ENCODE measurements at places on chromosomes 5 and 9.

DNA sequence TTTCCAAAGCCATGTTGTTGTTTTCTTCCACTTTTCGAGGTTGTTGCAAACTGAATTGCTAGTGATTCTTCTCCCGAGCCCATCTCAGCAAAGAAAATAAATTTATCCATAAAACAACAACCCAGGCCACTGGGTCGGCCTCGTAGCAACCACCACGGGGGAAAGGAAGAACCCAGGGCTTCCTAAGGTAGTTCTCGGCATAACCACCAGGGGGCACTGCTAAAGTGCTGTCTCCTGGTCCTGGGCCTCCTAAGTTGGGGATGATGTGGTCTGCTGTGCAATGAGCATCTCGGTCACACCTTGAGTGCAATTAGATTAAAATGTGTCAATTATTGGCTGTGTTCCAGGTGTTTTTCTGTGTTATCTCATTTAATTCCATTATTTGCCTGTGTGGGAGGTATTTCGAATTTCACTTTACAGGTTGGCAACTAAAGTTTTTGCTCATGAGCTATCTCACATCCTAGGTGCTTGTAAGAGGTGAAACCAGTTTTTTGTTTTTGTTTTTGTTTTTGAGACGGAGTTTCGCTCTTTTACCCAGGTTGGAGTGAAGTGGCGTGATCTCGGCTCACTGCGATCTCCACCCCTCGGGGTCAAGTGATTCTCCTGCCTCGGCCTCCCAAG is 102.8 kb upstream of the DAP start:
- DNase-seq = peak; percentile 32

GRCh38 chr5:138529812-138530211 is 13.2 kb downstream of the ETF1 start:
- DNase-seq = no peak

- no peak for DNase-seq
These were observed 94.0 kb downstream of the SMARCA2 start for GRCh38 chr9:2109069-2109650.

DNA sequence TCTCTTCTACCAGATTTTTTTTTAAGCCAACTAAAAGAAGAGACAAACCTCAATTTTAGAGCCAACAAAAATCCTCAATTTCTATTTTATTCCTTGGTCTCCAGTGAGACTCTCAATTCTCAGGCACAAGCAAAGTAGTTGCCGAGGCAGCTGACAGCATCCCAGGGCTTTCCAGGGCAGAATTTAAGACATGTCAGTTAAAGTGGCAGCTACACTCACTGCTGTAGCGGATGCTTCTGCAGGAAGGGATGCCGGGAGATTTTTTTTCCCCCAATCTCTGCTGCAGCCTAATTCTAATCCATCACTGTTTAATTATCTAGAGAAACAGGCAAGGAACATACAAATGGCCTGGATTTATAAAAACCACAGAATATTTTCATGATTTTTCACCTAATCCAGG is 57.0 kb downstream of the TTC39B start:
- no peak for DNase-seq

DNA sequence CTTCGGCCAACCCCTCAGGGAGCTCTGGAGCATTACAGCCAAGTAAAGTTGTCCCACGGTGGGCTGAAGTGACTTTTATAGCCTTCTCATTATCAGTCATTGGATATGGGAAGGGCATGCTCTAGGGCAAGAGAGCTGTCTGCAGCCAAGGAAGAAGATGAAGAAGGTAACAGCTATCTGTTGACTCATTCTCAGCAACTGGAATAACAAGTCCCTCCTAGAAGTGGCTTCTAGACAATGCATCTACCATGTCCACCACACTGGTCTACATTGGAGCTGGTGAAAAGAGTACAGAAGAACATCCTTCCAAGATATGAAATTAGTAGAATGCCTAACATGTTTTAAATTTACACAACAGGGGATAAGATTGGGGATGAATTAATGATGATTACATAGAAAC is 524.2 kb downstream of the ACTL7B start:
- no peak for DNase-seq

DNA sequence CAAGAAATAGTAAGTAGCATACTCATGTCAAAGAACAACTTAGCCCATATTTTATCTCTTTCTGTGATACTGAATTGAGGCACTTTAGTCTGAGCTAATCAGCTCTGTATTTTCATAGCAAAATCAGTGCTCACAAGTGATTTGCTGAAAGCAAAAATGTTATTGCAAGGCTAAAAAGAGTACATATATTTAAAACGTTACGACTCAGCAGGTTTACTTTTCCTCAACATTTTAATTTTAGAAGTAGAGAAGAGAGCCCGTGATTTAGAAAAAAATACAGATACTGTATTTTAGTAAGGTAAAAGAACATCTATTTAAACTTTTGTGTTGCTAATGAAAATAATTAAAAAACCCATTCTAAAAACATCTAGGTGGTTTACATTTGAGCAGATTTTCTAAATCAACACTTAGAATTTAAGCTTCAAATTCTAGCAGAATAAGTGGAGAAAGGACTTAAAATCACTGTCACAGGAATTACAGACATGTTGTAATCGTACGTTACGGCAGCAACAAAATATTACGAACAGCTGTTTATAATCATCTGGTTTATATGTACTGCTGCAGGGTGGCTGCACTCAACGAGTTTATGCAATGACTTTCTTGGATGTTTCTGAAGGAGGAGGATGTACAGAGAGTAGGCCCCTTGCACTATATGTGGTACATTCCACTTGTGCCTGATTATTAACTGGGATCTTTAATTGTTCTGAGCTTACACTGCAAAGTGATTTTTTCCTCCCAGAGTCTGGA is 20.1 kb downstream of the SREK1 start:
- no peak for DNase-seq

DNA sequence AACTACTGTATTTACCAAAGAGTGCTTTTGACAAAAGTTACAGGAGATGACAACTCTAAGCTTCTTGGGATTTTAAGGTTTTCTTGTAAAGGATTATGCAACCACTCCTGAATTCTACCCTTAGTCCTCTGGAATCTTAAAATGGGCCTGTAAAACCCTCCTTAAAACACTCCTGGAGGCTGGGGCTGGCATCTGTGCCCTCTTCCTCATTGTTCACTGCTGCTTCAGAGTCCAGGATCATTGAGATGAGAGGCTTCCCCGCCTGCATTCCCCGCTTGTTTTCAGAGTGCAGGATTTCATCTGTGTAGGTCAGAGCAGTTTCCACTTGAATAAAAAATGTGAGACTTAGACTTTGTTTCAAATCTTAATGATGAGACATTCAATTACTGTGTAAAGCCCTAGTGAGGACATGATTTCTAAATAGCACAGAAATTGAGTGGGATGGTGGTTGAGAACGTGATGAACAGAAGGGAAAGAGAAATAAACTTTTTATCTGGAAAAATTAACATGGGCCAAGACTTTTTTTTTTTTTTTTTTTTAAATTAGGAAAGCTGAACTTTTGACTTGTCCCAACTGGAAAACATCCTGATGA is 40.4 kb downstream of the PCSK5 start:
- DNase-seq = no peak

DNA sequence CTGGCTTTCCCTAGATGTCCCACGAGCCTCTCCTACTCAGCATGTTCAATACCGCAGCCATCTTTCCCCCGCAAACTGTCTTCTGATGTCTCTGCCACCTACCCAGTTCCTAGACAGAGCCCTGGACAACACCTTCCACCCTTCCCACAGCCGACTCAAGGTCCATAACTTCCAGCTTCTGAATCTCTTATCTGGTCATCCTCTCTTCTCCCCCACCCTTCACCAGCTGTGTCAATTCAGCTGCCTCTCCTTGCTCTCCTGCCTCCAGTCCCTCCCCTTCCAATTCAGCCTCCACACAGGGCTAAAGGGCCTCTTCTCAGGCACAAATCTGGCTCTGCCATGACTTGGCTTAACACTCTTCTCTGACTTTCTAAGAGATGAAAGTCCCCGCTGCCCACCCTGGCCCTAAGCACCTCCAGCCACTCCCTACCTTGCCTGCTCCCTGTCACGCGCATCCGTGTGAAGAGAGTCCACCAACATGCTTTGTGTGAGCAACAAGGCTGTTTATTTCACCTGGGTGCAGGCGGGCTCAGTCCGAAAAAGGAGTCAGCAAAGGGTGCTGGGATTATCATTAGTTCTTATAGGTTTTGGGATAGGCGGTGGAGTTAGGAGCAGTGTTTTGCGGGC is 25.2 kb downstream of the AQP7 start:
- no peak for DNase-seq

DNA sequence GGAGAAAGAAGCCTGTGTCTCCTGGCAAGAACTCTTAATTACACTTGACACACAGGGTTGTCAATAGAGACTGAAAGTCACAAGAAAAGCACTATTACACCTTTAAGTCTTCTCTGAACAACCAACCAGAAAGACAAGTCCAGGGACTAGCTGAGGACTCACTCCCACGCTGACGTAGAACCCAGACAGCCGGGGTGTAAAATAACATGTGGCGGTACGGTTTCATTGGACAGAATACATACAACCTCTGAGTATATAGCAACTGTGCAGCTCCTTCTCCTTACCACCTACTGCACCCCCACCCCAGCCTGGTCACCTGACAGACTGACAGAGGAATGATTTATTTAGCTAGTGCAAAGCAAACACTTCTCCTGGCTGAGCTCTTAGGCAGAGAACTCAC is 103.4 kb upstream of the RASEF start:
- DNase-seq = no peak

- DNase-seq = no peak
These were observed 198.1 kb downstream of the TSSK1B start for GRCh38 chr5:113236536-113237288.

GRCh38 chr5:135426102-135427082 is 20.8 kb downstream of the DCANP1 start:
- DNase-seq = no peak

- DNase-seq = no peak
These were observed 375.1 kb downstream of the CHSY3 start for GRCh38 chr5:130279386-130279785.

- no peak for DNase-seq
These were observed 142.7 kb downstream of the FBXL17 start for GRCh38 chr5:108238936-108239887.

DNA sequence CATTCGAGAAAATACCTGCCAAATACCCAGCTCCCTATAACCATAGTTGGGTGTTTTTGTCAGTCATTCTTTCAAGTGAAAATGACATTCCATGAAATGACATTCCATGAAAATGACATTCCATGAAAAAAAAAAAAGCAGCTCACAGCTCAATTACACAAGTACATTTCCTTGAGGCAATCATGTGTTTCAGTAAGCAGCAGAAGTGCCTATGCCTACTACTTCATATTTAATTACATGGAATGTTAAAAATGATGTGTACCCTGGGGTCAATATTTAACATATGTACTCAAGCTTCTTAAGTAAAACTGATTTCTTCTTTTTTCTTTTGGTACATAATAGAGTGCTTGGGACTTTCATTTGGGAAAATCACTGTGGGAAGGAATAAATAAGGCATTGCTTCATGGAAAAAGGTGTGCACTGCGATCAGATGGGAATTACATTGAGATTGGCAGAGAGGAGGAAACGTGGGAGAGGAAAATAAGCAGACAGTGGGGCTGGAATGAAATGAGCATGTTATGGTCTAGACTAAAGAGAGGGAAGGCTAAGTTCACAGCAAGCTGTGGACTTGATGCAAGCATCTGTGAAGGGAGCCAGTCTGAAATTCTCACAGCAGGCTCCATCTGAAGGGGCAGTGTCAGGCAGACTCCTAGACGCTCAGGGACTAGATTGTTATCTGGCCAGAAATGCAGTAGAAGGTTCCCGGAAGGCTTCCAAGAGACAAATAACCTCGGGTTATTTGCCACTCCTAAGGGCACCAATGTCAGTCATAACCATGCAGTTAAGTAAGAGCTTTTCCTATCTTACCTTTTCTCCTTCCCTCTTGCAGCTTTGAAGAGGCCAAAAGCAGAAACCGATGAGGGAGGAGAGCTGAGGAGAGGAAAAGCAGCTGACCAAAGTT is 15.2 kb upstream of the SPATA9 start:
- DNase-seq = no peak

DNA sequence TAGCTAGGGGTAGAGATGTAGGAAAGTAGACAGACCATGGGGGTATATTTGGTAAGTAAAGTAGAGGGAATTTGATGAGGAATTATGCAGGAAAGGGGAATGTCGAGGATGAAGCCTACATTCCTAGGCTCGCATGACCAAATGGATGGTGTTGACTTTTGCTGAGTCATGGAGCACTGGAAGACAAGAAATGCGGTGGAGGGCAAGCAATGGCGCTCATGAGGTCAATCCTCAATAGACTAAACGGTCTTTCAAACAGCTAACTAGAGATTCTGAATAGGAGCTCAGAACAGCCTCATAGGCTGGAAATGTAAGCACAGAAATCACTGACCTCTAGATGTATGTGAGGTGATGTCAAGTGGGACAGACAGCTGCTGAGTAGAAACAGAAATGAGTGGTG is 50.7 kb upstream of the FST start:
- DNase-seq = no peak

DNA sequence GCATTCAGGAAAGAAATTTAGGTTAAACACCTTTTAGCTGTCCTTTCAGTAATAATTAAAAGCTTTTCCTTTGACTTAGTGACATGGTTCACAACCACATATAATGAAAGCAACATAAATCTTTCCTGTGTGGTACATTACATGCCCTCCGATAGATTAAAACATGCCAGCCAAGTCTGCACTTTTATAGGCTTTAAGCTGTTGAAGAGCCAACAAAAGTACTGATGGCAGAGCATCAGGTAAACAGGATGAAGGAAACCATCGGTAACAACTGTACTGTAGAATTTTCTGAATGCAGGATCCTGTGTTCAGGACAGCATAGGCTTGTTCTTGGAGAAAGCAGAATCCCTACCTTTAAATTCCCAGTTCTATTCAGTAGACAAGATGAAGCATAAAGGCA is 226.6 kb downstream of the MLLT3 start:
- no peak for DNase-seq

GRCh38 chr9:6218099-6218502 is 2.5 kb downstream of the IL33 start:
- no peak for DNase-seq

DNA sequence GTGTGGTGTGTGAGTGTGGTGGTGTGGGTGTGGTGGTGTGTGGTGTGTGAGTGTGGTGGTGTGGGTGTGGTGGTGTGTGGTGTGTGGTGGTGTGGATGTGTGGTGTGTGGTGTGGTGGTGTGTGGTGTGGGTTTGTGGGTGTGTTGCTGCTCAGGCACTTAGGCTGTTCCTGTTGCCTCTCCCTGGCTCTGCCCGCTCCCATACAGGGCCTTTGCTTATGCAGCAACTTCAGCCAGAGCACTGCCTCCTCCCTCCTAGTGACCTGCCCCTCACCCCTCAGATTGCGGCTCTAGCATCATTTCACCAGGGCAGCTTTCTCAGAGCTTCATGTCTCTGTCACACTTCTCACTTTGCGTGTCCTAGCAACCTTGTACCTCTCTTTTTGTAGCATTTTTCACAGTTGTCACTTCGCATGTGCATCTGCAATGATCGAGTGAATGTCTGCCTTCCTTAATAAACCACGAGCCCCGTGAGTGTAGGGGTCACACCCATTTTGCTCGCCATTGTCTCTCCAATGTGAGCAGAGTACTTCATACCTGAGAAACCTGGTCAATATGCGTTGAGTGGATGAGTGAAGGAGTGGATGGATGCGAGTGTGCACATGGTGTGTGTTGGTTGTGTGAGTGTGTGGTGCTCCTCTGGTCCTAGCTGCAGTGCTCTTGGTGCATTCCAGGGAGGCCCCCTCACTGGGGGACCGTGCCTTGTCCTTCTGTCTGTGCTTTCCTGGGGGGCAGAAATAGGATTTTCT is 167.9 kb upstream of the PANK3 start:
- no peak for DNase-seq
